Non-pigmented ciliary epithelial cell (primary cell): ENCODE measurements at places on chromosomes 11 and 22.

DNA sequence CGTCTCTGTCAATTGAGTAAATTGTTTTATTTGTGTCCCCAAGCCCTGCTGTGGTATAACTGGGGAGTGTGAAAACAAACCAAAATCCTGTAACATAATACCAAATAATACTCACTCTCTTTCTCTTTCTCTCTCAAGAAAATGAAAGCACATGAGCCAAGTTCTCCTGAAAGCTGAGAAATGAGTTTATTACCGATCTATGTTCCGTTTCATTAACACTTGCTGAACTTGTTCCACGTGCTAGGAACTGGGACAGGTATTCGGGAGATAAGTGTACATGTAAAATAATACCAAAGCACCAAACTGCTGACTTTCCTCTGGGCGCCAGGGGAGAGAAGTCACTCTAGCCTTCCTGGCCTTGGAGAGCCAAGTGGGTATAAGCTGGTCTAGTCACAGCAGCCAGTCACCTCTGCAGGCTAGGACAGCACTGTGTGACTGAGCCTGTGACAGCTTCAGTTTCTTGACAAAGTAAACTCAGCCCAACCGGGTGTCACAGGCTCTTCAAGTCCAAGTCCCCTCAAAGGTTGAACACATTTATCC lies 23.1 kb downstream of the CD6 start:
- DNase-seq: no peak

DNA sequence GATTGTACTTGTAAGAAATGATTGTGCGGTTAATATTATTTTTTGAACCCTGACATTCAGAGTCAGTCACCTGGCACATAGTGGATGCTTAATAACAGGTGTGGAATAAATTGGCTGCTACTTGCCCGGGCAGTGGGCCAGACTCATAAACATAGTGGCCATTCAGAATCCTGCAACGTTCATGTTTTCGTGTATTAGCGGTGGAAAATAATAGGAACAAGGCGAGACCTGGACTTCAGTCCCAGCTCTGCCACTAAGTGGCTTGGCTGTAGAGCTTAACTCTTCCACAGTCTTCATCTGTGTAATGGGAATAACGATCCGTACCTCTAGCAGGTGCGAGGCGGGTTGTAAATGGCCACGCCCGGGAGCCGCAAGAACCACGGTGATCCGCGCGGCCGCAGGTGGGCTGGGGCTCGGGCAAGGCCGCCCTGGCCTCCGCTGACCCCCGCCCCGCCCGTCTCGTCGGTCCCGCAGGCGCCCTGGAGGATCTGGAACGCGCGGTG lies 761 bp upstream of the TMEM25 start:
- DNase-seq: no peak

- DNase-seq: no peak
Measured at GRCh38 chr11:112377946-112378345, 117.3 kb upstream of the PLET1 start.

DNA sequence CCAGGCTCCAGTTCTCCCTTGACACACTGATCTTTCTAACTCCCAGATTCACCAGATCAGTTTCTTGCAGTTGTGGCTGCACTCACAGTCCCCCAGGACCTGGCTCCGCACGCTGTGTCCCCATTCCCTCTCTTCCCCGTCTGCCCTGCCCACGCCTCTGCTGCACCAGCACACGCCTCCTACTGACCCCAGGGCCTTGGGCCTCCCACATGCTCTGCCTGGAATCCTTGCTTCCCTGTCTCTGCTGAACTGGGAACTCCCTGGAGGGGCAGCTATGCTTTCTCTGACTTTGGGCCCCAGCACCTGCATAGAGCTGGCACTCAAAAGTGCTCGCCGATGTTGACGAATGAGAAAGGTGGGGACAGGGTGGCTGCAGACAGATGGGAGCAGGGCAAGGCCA lies 68.9 kb downstream of the MYO7A start:
- DNase-seq: no peak

GRCh38 chr11:62922189-62922589 lies 1.0 kb upstream of the CHRM1 start:
- DNase-seq: no peak

GRCh38 chr11:33532720-33533385 lies 167.8 kb downstream of the C11orf91 start:
- no peak for DNase-seq

- DNase-seq: no peak
Measured at GRCh38 chr11:6245536-6245935, 6.6 kb downstream of the CNGA4 start.

DNA sequence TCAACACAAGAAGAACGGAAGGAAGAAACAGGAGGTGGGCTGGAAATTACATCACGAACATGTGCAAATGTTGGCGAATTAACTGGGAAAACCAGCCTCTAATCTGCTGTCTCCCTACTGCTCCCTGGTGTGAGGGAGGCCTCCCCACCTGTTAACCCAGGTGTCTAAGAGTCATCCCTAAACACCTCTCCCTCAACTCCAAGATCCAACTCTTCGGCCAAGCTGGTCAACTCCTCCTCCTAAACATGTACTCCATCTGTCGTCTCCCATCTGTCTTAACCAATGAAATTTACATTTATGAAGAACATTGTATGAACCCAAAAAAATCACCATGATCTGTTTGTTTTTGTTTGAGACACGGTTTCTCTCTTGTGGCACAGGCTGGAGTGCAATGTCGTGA lies 154.2 kb downstream of the LARGE1 start:
- DNase-seq: no peak

- DNase-seq: no peak
Measured at GRCh38 chr11:3877364-3878257, 22.1 kb downstream of the STIM1 start.

GRCh38 chr11:80146232-80146631 lies 705.4 kb upstream of the TENM4 start:
- DNase-seq: no peak

GRCh38 chr11:91023731-91024130 lies 800.9 kb upstream of the CHORDC1 start:
- DNase-seq: no peak

GRCh38 chr11:118488480-118489109 lies 38.7 kb upstream of the TTC36 start:
- DNase-seq: peak; percentile 49

- DNase-seq: no peak
Measured at GRCh38 chr22:48070760-48071159, 1308.3 kb downstream of the TBC1D22A start.

- no peak for DNase-seq
Measured at GRCh38 chr11:57340039-57340615, 2.0 kb downstream of the P2RX3 start.

GRCh38 chr11:119432484-119433357 lies 9.7 kb upstream of the THY1 start:
- peak; percentile 35 for DNase-seq

DNA sequence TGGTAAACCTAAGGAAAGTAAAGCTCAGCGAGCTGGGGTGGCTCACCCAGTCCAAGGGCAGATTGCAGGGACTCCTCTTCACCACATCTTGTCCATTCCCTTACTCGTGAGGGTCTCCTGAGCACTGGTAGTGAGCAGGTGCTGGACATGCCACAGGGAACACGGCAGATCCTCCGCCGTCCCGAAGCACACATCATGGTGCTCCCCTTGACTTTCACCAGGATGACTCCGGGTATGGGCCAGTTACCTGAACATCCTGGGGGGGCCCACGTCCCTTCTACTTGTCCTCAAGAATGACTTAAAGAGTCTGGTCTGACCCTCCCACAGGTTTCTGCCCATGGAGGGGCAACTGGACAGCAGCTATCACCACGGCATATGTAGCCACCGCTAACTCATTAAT lies 8.0 kb upstream of the SF1 start:
- DNase-seq: no peak

DNA sequence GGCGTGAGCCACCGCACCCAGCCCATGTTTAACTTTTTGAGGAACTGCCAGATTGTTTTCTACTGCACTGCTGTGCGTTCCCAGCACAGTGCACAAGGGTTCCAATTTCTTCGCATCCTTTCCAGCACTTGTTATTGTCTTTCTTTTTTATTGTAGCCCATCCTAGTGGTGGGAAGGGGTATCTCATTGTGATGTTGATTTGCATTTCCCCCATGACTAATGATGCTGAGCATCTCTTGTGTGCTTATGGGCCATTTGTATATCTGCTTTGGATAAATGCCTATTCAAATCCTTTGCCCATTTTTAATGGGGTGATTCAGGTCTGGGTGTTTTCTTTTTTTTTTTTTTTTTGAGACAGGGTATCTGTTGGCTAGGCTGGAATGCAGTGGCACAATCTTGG lies 36.6 kb upstream of the SYT7 start:
- no peak for DNase-seq

DNA sequence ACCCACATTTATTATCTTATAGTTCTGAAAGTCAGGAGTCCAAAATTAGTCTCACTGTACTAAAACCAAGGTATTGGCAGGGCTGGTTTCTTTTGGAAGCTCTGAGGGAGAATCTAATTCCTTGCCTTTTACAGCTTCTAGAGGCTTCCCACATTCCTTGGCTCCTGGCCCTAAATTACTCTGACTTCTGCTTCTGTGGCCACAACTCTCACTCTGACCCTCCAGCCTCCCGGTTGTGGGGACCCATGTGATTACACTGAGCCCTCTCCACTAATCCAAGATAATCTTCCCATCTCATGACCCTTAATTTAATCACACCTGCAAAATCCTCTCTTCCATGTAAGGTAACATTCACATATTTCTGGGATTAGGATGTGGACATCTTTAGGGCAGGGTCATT lies 110.9 kb downstream of the ARL14EP start:
- no peak for DNase-seq

DNA sequence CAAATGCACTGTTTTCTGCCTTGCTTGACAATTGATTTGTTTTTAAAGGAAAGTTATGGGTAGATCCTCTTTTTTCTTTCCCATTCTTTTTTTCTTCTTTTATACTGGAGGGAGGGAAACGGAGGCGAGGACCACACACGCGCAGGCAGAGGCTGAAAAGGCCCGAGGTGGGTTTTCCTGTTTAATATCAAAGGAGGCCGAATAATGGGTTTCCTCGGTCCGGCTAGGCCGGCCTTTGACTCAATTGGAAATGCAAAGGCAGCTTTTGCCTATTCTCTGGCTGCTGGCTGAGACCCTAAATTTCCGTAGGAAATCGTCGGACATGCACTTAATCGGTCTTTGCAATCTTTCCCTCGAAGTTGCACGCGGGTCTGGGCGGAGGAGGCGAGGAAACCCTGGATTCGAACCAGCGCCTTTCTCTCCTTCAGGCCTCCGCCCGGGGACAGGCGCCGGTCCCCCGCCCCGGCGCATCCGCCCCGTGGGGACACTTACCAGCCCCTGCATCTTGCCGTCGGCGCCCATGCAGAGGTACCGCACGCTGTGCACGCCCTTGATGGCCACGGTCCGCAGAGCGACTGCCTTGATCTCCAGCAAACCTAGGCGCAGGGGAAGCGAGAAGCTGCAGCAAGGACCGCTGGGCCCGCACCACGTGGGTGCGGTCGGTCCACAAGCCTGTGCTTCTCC lies 911 bp downstream of the FGF19 start:
- no peak for DNase-seq

DNA sequence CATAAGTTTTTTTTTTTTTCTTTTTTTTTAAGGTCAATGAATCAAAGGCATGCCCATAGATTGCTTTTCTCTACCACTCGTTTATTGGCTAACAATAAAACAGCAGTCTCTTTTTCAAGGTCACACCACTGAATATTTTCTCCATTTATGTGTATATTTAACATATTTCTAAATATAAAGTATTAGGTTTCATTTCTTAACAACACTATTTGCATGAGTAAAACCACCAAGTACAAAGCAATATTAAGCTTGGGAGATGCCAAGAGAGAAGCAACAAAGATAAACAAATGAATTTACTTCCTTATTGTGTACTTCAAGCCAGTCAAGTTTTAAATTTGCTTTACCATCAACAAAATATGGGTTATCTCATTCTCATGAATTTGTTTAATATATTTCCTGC lies 708.9 kb upstream of the CCDC179 start:
- no peak for DNase-seq

- no peak for DNase-seq
Measured at GRCh38 chr22:39128508-39128907, 24.0 kb downstream of the CBX7 start.

DNA sequence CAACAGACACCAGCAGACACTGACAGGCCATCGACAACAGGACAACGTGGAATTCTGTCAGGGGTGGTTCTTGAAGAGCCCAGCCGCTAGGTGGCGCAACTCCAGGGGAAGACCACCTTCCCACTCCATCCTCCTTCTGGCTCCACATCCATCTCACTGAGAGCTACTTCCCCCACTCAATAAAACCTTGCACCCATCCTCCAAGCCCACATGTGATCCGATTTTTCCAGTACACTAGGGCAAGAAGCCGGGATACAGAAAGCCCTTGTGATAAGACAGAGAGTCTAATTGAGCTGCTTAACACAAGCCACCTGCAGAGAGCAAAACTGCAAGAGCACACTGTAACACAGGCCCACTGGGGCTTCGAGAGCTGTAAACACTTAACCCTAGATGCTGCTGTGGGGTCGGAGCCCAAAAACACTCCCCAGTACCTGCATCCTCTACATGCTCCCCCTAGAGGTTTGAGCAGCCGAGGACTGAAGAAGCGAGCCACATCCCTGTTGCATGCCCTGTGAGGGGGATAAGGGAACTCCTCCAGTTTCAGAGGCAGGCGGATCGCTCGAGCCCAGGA lies 11.5 kb upstream of the RAB39A start:
- DNase-seq: no peak

GRCh38 chr11:47487421-47487820 lies 38.5 kb upstream of the RAPSN start:
- DNase-seq: no peak

DNA sequence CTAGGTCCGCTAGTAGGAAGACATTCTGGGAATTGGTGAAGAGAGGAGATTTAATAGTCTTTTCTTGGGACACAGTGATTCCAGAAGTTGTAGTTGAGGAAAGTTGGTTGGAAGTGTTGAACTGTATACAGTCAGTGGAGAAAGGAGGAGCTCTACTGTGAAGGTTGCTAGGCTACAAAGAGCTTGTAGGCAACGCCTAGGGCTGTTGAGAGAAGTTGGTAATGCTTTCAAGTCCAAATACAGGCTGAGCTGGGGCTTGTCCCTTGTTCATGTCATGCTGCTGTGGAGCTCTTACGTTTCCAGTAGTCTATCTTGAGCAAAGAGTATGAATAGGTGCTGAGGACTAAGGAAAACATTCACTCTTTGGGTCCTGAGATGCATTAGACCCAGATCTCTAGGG lies 1.1 kb downstream of the TBCEL start:
- no peak for DNase-seq

- DNase-seq: no peak
Measured at GRCh38 chr11:47516155-47516554, 36.8 kb downstream of the CELF1 start.

GRCh38 chr11:3036419-3036818 lies 20.8 kb downstream of the CARS1 start:
- DNase-seq: no peak

GRCh38 chr11:64677441-64678023 lies 45.5 kb downstream of the NRXN2 start:
- no peak for DNase-seq

- no peak for DNase-seq
Measured at GRCh38 chr11:131223198-131223991, 147.0 kb upstream of the NTM start.
